ENCODE measurements at places on chromosomes 5 and 9.

DNA sequence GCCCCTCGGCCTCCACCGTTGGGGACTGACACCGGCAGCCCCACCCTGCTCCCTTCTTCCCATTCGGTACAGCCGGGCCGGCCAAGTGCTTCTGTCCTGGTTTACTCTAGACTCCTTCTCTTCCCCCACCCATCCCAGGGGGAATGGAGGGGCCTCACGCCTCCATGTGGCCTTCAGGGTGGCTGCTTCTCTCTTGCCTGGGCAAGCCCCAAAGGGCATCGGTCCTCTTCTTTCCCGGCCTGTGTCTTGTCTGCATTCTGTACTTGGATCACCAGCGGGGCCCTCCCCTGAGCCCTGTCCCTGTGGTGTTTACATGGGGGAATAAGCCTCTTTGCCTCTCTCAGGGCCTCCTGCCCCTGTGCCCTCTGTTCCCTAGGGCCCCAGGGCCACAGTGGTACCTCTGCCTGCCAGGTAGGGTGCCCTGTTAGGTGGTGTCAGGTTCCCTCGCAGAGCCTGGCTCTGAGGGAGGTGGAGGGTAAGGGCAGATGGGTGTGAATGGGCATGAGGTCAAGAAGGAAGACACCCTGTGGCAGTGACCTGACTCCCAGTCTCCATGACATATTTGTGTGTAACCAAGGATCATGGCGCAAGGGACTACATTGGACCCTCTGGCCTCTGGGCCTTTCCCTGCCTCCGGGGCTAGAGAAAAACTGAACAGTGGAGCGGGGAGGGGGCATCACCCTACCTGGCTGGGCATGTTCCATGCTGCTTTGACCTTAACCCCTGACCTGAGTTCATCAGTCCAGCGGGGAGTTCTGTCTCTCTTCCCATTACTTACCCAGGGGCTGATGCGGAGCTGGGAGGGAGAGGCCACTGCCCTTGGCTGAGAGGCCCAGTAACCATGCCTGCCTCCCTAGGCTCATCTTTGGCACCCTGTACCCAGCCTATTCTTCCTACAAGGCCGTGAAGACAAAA lies 1.6 kb downstream of the REEP2 start:
- no peak for DNase-seq

DNA sequence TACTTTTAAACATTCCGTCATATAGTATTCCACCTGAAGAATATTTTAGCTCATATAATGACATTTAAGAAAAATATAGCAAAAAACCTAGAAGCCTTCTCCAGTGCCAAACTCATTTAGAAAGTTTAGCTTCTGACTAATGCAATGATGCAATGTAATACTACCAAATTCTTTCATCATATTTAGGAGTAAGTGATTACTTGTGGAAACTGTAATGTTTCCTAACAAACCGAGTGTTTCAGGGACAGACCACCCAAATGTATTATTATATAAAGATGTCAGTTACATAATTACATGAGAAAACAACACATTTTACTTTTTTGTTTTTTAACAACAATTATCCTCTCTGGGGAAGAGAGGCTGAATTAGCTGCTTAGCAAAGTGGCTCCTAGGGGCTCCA lies 316.2 kb downstream of the ARL15 start:
- no peak for DNase-seq

- peak; percentile 37 for DNase-seq
Observed at GRCh38 chr9:33159777-33160127, 7.4 kb downstream of the B4GALT1 start.

DNA sequence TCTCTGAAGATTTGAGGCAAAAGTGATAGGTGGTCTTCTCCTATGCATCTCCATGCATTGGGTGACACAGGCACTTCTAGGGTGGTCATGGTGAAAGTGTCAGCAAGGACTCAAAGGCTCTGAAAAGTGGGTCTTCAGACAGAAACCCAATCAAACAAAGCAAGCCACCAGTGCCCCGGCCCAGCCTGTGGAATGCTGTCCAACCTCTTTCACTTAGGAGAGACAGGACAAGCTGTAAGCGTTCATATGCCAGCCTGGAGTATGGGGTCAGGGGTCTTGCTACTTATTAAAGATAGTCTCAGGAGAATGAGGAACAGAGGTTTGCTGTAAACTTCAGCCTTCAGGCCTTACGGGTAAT lies 324.5 kb downstream of the GADD45G start:
- DNase-seq: no peak

GRCh38 chr5:59137846-59138245 lies 555.0 kb downstream of the RAB3C start:
- DNase-seq: no peak

- no peak for DNase-seq
Observed at GRCh38 chr9:135857371-135857786, 50.0 kb downstream of the CAMSAP1 start.

DNA sequence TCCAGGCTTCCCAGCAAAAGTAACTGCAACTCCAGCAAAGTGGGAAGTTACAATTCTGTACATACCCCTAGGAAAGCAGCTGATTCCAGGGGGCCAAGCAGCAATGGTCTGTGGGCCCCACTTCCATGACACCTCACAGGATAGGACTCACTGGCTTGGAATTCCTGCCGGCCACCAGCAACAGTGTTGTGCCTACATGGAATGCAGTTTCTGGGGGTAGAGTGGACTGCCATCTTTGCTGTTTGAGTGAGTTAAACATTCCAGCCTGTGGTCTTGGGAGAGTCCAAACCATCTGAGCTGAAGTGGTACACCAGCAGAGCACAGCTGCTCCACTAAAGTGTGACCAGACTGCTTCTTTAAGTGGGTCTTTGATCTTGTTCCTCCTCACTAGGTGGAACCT lies 13.4 kb upstream of the FBN2 start:
- DNase-seq: no peak

- no peak for DNase-seq
Observed at GRCh38 chr5:85320495-85320894, 935.8 kb upstream of the EDIL3 start.

DNA sequence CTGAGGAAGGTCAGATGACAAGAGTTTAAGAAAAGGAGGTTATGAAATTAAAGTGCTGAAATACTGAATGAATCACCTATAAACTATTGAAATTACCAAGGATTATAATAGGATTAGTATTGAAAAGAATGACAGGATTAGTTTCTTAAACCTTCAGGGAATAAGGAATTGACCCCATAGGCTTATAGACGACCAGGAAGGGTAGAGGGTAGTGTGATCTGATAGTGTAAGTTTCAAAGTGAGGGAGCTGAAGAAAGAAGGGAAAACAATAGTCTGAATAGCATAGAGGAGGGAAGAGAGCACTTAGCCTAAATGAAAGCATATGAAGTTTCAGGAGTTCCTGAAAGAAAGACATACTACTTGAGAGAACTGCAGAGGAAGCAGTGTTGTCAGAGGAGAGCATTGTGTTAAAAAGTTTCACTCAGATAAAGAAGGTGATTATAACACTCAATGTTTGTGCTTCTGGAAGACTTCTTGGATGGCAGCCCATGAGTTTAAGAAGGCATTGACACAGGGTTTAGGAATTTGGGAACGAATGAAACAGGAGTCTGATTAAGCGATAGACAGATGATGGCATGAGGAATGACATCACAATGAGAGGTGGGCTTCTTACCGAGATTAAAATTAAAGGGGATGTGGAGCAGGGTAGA lies 557.9 kb upstream of the GRAMD2B start:
- no peak for DNase-seq

DNA sequence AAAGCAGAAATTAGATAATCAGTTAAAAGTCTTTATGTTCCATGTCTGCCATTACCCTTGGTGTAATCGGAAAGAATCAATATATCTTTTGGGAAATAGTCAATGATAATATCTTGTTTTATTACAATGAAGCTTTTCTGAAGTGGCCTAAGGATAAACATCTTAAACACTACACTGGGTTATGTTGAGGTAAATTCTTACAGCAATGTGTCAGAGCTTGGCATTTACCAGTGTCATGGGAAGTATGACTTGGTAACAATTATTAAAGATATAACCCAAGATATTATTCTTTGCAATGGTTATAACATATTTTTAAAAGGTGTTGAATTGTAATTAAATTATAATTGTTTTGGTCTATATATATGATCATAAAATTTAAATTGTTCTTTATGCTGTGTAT lies 84.7 kb downstream of the CFAP95 start:
- DNase-seq: no peak

GRCh38 chr5:172593306-172593705 lies 47.8 kb upstream of the NEURL1B start:
- DNase-seq: no peak

GRCh38 chr5:84682531-84682930 lies 297.9 kb upstream of the EDIL3 start:
- DNase-seq: no peak

DNA sequence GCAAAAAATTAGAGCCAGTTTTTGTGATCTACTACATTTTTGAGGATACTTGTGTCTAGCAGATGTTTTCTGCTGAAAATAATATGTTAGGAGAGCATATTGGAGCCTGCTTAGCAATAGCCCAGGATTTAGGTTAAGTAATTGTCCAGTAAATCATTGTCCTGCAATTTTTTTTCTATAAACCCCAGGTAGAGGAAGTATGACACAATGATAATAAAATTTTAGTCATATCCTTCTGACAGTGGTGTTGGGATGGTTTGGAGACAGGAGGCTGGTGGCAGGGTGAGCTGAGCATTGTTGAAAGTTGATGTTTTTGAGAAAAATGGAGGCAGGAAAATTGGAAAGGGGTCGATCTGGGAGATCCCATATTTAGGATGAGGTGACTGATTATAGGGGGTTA lies 3.5 kb downstream of the SNCAIP start:
- no peak for DNase-seq

DNA sequence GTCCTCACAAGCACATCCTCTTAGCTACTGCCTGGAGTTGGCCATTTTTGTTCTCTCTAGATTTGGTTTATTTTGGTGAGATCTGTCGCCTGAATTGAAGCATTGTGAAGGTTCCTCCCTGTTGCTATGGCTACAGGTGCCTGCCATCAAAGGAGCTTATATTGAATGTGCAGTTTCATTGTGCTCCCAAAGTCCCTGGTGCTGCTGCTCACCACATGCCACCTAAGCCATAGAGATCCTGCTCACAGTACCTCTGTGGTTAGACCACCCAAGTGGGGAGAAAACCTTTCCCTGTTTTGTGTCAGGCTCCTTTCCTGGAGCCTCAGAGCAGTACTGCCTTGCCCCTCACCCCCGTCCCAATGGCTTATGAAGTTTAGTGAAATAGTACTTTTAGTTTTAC lies 383.4 kb downstream of the TMEM38B start:
- no peak for DNase-seq

GRCh38 chr5:164115420-164115819 lies 610.0 kb downstream of the MAT2B start:
- no peak for DNase-seq

DNA sequence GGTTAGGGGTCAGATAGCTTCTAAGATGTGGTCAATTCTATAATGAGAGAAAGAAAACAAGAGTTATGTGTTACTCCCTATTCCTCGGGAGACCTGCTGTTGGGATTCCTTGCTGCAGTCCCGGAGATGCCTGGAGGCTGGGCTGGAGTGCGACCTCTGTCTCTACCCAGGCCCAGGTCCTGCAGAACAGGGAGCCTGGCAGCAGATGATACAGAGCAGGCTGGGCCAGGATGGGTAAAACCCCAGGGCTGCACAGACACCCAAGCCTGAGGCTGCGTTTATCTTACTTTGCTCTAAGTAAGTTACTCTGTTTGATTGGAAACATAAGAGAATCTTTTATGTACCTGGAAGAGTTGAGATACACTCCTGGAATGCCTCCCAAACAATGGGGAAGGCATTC lies 26.9 kb upstream of the FAM120AOS start:
- DNase-seq: no peak

DNA sequence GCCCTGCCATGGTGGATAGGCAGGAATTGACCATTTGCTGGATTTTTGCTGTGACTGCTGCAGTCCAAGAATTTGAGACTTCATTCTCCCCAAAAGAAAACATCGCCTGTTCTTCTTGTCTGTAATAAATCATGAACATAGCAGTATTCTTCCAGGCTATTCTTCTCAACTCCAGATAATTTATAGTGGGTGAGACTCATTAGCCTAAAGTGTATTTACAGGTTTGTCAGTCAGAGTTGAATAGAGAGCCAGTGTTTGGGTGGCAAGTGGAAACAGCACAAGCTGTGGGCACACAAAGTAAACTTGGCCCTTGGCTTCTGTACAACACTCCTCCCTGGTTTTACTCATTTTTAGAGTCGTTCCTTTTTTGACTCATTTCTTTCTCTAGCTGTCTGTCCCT lies 128.2 kb upstream of the VCAN start:
- no peak for DNase-seq

DNA sequence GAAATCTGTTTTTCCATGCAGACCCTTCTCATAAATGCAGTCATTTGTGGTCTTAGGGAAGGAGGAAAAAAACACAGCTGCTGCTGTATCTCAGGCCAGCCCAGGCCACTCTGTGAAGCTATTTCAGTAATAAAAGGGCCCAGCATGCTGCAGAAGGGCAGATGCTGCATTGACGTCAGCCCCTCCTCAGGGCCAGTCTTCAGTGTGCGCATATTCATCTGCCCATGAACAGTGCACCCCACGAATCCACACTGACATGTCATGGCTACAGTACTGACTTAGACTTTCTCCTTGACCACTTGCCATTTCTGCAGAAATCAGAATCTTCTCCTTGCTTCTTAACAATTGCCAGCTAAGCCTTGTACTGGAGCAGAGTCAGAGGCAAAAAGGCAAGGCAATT lies 304.7 kb downstream of the GABRG2 start:
- no peak for DNase-seq

DNA sequence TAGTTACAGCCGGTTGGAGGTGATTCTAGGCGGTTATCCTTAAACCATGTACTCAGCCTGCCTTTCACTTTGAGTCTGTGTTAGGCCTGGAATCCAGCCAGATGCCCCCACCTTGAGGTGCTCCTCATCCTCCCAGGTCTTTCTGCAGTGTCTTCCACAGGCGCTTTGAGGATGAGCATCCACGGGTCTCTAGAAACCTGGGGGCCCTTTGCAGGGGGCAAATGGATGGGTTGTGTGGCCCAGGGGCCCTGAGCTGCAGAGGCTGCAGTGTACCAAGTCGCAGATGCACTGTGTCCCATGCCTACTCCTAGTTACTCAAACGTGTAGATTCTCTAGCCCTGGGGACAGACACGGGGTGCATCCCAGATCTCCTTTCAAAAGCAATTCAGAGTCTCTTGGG lies 242.1 kb upstream of the IRX1 start:
- no peak for DNase-seq

GRCh38 chr9:22469928-22470544 lies 23.4 kb downstream of the DMRTA1 start:
- no peak for DNase-seq

DNA sequence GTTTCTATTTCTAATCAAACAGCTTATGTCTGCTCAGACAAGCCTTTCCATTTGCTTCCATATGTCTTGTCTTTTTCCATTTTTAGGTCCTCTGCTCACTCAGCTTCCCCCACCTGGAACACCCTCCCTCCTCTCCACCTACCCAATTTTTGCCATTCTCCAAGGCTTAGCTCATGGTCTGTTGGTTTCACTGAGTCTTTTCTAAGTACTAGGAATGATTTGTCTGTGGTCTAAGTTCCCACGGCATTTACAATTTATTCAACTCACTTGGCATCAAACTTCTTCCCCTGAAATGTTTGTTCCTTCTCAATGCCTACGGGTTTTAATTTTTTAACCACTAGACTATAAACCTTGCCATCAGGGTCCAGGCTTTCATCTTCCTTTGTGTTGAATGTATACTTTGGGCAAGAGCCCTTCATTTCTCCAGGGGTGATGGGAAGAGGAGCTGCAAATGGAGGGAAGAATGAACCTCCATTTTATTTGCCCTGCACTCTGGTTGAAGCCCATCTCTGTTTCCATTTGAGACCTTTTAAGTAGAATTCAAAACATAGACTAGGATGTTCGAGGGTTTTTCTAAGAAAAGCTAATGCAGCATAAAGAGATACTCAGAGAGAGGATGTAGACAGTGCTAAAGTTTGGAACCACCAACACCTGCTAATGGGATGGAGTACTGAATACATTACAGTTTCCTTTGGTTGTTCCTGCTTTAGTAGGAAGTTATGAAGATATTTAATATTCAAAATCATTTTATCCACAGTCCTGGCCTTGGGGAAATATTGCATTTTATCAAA lies 104.0 kb downstream of the PTTG1 start:
- DNase-seq: no peak

Measured in stimulated activated CD4-positive, alpha-beta T cell treated with anti-CD3 and anti-CD28 coated beads, Interleukin-1b, Interleukin-23, amount 100 ng/mL, for 4 hours (primary cell).